ENCODE measurements at places on chromosomes 4 and X. TPM values are rescaled to one million over a fixed set of nuclear protein-coding genes. Genes with fewer than 3 reads are reported as not detected.

- no peak overlapping the region for H3K27ac ChIP-seq
- no peak for DNase-seq
- H3K4me1 ChIP-seq: no peaks in the 10 kb centered on the region
- no peak overlapping the region for H3K4me3 ChIP-seq
- no peaks in the 10 kb centered on the region for H3K27me3 ChIP-seq
These were observed 75.0 kb downstream of the PARM1 start for GRCh38 chr4:75007891-75008290.

- H3K4me3 ChIP-seq: no peak overlapping the region
- H3K27ac ChIP-seq: no peak overlapping the region
- H3K27me3 ChIP-seq: peaks cover 3% of the 10 kb centered on the region
- no peaks in the 10 kb centered on the region for H3K36me3 ChIP-seq
These were observed 163.1 kb downstream of the PALLD start for GRCh38 chr4:168659741-168660465.

Gene NUP54
- 34.2 TPM for total RNA-seq

DNA sequence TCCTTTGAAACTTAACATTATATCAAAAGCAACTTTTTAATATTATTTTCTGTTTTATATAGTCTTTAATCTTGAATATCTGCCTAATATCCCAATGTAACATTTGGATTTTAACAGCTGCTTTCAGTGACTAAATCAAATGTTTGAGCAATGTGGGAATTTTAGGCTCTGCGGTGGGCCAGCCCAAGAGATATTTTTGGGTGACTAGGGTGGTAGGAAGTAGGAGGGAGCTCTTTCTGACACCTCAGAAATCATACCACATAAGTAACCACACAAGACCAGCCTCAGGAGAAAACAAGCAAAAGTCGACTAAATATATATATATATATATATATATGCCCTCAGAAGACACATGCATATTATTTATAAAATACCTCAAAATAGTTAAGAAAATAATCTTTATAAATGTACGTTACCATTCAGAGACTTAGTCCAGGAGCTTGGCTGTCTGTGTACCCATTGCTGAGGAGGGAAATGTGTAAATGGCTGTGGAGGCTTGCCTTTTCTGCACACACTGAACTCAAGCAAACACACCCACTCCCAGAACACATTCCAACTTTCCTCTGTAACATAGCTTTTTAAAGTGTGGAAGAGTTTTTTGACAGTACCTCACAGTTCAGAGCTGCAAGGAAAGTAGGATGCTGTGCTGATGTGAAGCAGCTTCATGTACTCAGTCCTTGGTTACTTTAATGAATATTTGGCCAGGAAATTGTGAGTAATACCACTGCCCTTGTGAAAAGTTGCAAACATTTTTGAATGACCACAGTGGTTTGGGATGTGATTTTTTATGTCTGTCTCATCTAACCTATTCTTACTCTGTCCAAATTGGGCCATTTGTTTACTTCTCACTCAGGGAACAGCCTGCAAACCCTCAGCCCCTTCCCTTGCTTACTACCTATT is at the start of gene RTL3:
RTL3 (minus strand) TSS at position 484 of the 900 bp plus-strand sequence. CDS start 908 bp downstream, outside the sequence.
- H3K4me3 ChIP-seq: no peak within 1 kb of the TSS
- no peaks in the 10 kb centered on the region for H3K27me3 ChIP-seq
- no peaks in the 10 kb centered on the region for H3K36me3 ChIP-seq
- peaks cover 13% of the 10 kb centered on the region for H3K4me1 ChIP-seq
- peak within 1 kb of the TSS; percentile 72 for H3K27ac ChIP-seq

- no peaks in the 10 kb centered on the region for H3K36me3 ChIP-seq
- no peaks in the 10 kb centered on the region for H3K4me1 ChIP-seq
- no peak overlapping the region for H3K4me3 ChIP-seq
These were observed 69.5 kb downstream of the ACOX3 start for GRCh38 chr4:8370835-8371595.

DNA sequence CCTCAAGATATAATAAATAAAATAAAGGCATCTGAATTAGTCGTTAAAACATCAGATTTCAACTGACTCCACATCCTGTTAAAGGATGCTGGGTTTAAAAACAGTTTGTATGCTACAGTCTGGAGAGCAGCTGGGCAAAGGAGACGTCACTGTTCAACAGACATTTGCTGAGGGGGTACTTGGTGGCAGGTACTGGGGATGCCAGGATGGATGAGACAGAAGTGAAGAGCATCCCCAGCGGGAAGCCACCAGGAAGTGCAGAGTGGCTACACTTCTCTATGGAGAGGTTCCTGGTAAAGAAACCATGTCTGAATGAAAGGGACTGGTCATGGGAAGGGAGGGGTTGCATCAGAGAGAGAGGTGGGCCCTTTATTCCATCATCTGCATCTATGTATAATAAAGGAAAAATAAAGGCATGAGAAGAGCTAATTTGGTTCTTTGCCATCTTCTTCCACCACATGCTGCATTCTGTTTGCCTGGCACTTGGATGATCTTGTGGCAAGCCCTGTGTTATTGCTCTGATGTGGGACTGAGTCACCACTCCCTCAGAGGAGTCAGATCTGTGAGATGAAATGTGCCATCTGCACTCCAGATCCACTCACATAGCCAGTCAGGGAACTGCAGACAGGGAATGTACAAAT is 145.0 kb downstream of the SOWAHB start:
- H3K27ac ChIP-seq: peak overlapping the region; percentile 97
- H3K4me1 ChIP-seq: peaks cover 33% of the 10 kb centered on the region
- peak; percentile 99 for DNase-seq

DNA sequence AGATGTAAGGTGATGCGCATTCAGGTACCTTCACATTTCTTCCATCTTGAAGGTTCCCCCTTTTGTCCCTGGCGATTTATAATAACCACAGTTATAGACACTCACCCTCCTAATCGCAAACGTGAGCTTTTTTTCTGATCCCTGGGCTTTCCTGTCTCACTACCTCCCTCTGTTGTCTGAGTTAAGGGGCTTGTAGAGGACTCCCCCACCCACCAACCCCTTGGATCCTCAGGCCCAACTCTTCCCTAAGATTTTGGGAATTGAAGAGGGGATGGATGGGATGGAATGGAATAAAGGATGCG is 1.4 kb downstream of the CNKSR2 start:
- H3K4me1 ChIP-seq: peaks cover 5% of the 10 kb centered on the region
- H3K27me3 ChIP-seq: peaks cover 7% of the 10 kb centered on the region
- H3K4me3 ChIP-seq: peak overlapping the region; percentile 62
- no peaks in the 10 kb centered on the region for H3K36me3 ChIP-seq
- no peak overlapping the region for H3K27ac ChIP-seq
- no peak for DNase-seq

DNA sequence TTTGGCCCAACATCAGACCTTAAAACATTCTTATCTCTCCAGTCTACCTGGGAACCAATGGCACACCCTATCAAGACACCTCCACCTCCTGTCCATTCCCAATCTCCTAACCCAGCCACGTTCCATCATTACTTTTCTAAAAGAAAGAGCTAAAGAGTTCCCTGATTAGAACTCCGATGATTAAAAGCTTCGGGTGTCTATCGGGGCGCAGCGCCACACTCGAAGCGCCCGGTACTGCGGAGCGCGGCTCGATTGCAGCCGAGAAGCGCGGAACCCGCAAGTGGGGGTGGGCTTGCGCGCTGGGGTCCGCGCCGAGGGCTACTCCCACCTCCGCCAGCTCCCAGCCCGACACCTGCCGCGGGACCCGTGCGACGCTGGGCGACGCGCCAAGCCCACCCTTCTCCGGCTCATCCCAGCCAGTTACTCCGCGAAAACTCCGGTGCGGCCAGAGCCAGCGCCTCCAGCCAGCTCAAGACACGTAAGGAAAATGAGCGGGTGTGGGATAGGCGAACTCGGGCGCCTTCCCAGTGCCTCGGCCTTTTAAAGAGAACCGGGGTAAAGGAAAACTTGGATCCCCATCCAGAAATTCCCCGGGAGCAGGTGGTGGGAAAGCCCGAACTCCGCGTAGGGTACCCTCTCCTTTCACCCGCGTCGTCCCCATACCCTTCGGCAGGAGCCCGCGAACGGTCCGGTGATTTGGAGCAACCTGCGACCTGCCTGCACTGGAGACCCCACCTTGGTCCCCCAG is 593 bp downstream of the NPY1R start:
- H3K36me3 ChIP-seq: no peaks in the 10 kb centered on the region
- H3K27me3 ChIP-seq: peaks cover 15% of the 10 kb centered on the region
- H3K27ac ChIP-seq: no peak overlapping the region
- no peaks in the 10 kb centered on the region for H3K4me1 ChIP-seq

Gene BTK
- 0.79 TPM for total RNA-seq

DNA sequence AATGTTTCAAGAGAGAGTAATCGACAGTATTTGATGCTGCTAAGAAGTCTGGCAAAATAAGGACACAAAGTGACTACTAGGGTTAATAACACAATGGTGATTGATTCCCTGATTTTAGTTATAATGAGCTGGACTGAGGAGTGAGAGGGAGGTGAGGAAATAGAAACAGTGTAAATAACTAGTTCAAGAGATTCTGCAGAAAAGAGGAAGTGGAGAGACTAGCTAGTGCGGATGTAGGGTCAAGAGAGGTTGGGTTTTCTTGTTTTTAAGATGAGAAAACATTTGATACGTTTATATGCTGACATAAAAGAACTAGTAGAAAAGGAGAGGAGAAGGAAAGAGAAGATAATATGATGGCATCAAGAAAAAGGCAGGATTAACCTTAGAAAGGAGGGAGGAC is 12.2 kb upstream of the TRPC5 start:
- no peak overlapping the region for H3K4me3 ChIP-seq
- H3K4me1 ChIP-seq: no peaks in the 10 kb centered on the region
- no peaks in the 10 kb centered on the region for H3K36me3 ChIP-seq
- H3K27me3 ChIP-seq: no peaks in the 10 kb centered on the region

GRCh38 chr4:87243426-87244053 is 23.1 kb upstream of the KLHL8 start:
- no peak overlapping the region for H3K4me3 ChIP-seq
- no peaks in the 10 kb centered on the region for H3K27me3 ChIP-seq
- no peaks in the 10 kb centered on the region for H3K36me3 ChIP-seq
- no peak overlapping the region for H3K27ac ChIP-seq
- no peaks in the 10 kb centered on the region for H3K4me1 ChIP-seq

DNA sequence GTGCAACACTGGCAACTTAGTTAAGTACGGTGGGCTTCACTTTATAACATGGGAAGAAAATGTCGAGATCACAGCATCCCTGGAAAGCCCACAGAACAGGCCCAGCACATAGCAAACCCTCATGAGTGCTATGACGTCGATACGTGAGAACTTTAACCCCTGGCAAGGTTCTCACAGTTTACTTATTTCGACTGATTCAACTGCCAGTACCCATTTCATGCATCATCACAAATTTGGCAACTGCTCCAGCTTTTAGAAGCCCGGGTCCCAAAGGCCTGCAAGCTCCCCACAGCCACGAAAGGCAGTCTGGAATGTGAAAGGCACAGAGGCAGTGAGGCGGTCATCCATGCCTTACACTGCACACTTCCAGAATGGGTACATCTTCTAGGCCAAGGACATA is 41.2 kb downstream of the RELL1 start:
- no peak overlapping the region for H3K4me3 ChIP-seq
- peaks cover 5% of the 10 kb centered on the region for H3K36me3 ChIP-seq
- H3K4me1 ChIP-seq: peaks cover 8% of the 10 kb centered on the region
- H3K27me3 ChIP-seq: no peaks in the 10 kb centered on the region
- peak; percentile 65 for DNase-seq

- no peaks in the 10 kb centered on the region for H3K4me1 ChIP-seq
- no peak overlapping the region for H3K27ac ChIP-seq
- no peaks in the 10 kb centered on the region for H3K27me3 ChIP-seq
- no peak overlapping the region for H3K4me3 ChIP-seq
- no peak for DNase-seq
- H3K36me3 ChIP-seq: no peaks in the 10 kb centered on the region
These were observed 93.6 kb downstream of the TASL start for GRCh38 chrX:30483996-30484395.

DNA sequence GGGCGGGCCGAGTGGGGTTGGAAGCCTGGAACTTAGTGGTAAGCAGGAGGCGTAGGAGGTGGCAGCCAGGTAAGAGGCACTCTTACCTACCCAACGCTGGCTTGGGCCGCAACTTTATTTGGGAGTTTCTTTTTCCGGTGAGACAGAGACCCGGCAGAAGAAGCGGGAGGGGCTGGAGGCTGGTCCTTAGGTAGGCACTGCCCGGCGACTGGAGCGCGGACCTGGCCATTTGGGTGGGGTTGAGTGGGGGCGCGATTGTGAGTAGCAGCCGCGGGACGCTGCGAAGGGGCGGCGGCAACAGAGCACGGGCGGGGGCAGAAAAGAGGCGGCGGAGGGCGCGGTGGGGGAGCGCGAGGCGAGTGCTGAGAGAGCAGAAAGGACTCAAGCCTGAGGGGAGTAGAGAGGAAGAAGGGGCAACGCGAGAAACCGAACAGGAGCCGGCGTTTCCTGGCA is 334 bp upstream of the POU4F2 start:
- H3K4me3 ChIP-seq: peak overlapping the region; percentile 10
- H3K27ac ChIP-seq: no peak overlapping the region
- H3K36me3 ChIP-seq: no peaks in the 10 kb centered on the region

- DNase-seq: no peak
- no peaks in the 10 kb centered on the region for H3K27me3 ChIP-seq
- H3K4me3 ChIP-seq: no peak overlapping the region
- no peaks in the 10 kb centered on the region for H3K36me3 ChIP-seq
- no peak overlapping the region for H3K27ac ChIP-seq
These were observed 628.6 kb downstream of the DMD start for GRCh38 chrX:32582729-32583128.

GRCh38 chrX:135707880-135708279 is 5.6 kb upstream of the CT45A1 start:
- H3K4me1 ChIP-seq: no peaks in the 10 kb centered on the region
- H3K36me3 ChIP-seq: no peaks in the 10 kb centered on the region
- H3K4me3 ChIP-seq: no peak overlapping the region

GRCh38 chr4:123452616-123453015 is 56.0 kb downstream of the SPRY1 start:
- peaks cover 21% of the 10 kb centered on the region for H3K4me1 ChIP-seq
- no peaks in the 10 kb centered on the region for H3K36me3 ChIP-seq
- peak; percentile 85 for DNase-seq
- no peak overlapping the region for H3K4me3 ChIP-seq
- no peaks in the 10 kb centered on the region for H3K27me3 ChIP-seq
- peak overlapping the region; percentile 41 for H3K27ac ChIP-seq
